ENCODE measurements at places on chromosomes 13 and 19. TPM values are rescaled to one million over a fixed set of nuclear protein-coding genes. Genes with fewer than 3 reads are reported as not detected.

DNA sequence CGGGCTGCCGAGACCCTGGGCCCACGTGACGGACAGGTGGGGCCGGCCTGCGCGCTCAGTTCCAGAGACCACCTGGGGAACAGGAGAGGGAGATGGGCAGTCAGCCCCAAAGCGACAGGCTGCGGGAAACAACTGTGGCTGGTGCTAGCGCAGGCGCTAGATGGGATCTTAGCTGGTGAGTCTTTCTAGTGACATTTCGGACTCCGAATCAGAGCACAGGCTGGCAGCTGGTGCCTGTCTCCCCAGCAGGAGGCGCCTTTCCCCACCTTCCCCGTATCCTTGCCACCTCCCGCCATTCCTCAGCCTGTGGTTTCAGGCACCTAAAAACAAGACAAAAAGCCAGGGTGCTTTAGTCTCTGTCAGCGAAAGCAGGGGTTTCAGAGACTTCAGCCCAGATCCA, 19.4 kb upstream of the RANBP3 start:
- no peak for DNase-seq

DNA sequence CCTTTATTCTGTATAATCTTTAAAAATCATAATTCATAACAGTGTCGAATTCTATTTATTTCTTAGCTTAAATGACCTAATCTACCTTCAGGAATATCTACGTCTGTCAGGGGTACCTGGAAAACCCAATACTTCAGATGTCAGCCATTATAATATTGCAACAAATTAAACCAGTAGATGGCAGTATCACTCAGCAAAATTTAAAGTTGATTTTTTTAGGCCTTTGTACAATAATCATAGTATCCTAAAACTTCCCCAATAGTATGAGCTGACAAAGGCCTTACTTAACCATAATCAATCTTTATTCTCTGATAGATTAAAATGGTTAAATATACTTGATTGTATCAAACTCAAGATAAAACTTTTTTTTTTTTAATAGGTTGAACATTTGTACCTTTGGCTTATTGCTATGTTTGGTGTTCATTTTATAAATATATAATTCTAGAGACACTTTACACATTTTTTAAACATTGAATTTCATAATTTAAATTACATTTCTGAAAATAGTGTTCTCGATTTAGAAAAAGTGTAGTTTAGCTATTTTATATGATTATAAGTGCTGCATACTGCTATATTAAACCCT, 830.2 kb upstream of the SPRY2 start:
- DNase-seq, result no peak

DNA sequence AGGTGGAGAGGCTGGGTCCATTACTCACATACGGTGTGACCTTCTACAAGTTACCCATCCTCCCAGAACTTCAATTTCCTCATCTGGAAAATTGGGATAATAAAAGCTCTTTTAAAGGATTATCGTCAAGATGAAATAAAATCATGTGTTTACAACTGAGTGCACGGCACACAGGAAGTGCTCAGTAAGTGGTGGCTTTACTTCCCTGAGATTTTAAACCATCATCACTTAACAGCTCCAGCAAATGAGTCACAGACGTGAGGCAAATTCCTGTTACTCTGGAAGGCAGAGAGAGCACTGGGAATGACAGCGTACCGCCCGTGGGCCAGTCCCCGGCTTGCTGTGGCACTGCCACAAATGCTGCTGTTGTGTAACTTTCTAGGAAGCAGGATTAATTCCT, 64.1 kb downstream of the MRPL57 start:
- no peak for DNase-seq

GRCh38 chr13:46751811-46752635, 44.9 kb downstream of the ESD start:
- peak; percentile 13 for DNase-seq

GRCh38 chr19:13689085-13689484, 75.2 kb upstream of the MRI1 start:
- no peak for DNase-seq

DNA sequence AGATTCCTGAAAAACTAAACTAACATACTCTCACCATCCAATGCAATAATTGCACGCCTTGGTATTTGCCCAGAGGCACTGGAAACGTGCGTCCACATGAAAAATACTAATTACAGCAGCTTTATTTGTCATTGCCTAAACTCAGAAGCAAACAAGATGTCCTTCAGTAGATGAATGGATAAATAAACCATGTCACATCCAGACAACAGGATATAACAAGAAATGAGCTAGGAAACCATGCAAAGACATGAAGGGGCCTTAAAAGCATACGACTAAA, 25.0 kb downstream of the ELL start:
- DNase-seq, result no peak

The RHPN2 gene
- total RNA-seq, result not detected

The IGFL1 gene
- total RNA-seq, result not detected
